GM13977 (cell line): ENCODE measurements at places on chromosomes 1 and 21.
A peak's percentile ranks its signal among the peaks of the same experiment; 100 is the strongest.

DNA sequence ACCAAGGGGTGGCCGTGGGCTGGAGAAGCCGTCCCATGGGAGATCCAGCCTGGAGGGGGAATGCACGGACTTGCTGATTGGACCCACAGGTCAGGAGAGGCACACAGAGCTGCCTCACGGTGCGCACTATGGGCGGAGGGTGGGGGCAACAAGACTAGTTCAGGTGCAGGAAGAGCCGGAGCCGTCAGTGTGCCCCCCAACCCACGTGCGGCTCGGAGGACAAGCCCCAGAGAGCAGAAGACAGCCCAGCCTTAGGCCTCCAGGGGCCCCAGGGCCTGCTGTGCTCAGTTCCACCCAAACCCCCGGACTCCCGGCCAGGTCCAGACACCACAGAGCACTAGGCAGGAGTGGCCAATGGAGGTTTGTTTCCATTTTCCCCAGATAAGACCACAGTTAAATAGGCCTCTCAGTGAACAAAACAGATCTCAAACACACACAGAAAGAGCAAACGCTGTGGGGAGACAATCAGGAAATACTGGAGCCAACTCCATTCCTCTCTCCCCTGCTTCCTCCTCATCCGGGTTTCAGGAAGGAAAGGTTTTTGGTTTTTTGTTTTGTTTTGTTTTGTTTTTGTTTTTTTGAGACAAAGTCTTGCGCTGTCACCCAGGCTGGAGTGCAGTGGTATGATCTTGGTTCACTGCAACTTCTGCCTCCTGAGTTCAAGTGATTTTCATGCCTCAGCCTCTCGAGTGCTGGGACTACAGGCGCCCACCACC, 84.2 kb downstream of the ADSS2 start:
- DNase-seq, result no peak

DNA sequence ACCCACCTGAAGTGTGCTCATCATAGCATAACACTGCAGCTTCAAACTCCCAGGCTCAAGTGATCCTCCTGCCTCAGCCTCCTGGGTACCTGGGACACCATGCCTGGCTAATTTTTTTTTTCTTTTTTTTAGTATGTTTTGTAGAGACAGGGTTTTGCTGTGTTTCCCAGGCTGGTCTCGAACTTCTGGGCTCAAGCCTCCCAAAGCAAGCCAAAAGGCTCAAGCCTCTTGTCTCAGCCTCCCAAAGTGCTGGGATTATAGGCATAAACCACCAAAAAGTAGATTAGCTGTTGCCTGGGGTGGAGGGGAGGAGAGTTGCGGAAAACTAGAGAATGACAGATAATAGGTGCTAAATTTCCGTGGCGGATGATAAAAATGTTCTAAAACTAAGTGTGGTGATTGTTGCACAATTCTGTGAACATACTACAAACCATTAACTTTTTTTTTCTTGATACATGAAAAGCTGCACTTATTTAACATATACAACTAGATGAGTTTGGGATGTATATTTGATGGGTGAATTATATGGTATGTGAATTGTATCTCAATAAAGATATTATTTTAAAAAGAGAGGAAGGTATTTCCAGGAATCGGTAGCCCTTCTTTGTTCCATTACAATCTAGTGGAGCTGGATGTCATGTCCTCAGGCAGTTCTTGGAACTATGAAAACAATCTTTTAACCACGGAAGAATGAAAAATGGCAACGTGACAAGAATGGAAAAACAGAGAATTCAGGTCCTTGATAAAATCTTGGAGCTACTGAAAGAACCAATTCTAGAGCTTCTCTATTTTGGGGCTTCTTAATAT, 27.3 kb upstream of the MED18 start:
- DNase-seq, result no peak

GRCh38 chr1:221337106-221337505, 404.8 kb downstream of the DUSP10 start:
- no peak for DNase-seq

DNA sequence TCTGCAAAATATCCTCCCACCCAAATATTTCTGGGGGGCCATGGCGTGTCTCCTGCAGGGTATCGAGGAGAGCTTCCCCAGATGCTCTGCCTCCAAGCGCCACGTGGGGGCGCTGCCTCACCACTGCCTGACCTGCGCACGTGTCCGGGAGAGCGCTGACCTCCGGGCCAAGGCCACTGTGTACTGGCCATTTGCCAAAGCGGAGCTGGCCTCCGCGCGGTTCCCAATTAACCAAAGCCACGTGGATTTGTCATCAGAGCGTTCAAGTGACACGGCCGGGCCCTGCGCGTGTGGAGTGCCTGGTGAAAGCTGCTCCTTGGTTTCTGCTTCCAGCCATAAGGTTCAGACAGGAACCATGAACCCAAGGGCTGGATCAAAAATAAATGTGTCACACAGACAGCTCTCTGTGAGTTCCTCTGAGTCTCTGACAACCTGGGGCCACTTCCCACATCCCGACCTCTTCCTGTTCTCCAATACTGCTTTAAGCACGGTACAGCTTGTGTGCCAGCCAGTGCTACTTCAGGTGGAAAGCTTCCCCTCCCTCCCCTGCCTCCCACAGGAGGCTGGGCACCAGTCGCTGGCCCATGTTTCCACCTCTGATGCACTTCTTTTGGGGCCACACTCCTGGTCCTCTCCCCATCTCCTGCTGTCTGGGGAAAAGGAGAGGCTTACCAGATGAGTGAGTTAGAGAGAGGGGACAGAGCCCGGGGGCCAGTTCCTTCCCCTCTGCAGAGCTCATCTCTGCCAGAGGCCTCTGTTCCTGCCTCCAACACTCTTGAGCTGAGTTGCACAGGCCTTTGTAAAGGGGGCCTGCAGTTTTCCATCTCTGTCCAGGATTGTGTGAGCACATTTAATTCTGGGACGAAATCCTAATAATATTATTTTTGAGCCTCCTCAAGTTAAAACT, 26.1 kb downstream of the ZP4 start:
- DNase-seq, result peak; percentile 45

DNA sequence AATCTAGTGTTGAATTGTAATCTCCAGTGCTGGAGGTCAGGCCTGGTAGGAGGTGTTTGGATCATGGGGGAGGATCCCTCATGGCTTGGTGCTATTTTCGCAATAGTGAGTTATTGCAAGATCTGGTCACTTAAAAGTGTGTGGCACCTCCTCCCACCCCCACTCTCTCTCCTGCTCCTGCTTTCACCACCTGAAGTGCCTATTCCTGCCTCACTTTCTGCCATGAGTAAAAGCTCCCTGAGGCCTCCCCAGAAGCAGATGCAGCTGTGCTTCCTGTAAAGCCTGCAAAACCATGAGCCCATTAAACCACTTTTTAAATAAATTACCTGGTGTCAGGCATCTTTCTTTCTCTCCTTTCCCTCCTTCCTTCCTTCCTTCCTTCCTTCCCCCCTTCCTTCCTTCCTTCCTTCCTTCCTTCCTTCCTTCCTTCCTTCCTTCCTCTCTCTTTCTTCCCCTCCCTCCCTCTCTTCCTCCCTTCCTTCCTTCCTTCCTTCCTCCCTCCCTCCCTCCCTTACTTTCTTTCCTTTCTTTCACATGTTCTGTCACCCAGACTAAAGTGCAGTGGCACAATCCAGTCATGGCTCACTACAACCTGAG, 172.4 kb downstream of the C1orf21 start:
- DNase-seq, result no peak

- no peak for DNase-seq
Observed at GRCh38 chr1:51789342-51789741, 89.2 kb downstream of the NRDC start.

DNA sequence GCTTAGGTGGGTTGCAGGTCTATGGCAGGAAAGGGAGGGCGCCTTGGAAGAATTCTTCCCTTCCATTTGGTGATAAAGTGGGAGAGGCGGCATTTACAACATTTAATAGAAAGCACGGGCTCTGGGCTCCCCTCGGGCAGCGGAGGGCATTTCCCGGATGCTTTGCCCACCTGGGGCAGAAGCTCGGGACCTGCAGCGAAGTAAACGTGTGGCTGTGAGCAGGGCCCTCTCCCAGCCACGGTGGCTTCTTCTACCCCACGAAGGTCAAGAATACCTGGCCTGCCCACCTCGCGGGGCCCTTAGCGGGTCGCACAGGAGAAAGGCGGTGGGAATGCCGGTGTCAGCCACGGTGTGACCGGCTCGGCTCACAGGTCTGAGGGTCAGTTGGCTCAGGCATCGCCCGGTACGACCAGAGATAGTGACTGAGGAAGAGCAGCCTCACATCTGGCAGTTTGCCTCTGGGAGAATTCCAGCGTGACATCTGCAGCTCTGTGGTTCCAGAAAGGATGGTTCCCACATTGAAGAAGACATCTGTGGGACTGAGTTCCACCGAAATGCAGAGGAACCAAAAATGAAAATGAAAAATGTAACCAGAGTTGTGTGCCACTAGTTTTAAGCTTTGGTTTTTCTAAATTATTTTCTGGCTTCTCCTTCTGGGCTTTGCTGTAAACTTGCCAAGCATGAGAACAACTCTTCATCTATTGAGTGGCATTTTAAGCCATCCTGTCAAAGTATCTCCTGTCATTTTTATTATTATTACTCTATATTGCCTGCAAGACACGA, 720 bp upstream of the F3 start:
- DNase-seq, result peak; percentile 29

DNA sequence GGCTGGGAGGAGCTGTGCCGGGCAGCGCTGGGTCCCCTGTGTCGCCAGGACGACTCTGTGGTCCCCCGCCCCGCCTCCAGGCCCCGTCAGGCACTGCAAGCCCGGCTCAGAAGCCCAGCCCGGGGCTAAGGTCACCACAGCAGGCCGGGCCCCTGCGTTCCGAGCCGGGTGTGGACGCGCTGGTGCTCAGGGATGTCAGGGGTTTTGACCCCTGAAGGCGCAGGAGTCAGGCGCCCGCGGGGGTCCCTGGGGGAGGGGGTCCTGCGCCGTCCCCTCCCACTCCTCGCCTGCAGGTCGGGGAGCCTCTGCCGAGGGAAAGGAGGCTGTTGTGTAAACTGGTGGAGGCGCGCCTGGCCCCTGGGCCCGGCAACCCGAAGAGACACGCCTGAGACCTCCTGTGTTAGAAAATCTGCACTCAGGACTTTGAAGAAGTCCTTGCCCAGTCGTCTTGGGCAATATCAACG, 23.7 kb upstream of the TMEM54 start:
- no peak for DNase-seq

DNA sequence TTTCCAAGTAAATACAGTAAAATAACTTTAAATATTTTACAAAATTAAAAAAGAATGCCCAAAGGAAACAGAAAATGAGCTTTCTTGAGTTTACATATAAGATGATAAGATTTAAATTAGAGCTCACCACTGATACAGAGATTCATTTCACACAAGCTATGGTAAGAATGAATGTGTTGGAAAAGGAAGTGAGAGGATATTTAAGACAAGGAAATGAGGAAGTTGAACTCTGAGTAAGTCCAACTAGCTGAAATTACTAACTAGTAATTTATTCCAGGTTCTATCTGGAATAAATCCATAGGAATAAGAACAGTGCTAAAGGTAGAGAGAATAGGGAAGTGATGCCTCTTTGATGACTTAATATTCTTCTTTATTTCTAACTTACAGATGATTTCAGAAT, 42.4 kb downstream of the FNBP1L start:
- DNase-seq, result no peak

DNA sequence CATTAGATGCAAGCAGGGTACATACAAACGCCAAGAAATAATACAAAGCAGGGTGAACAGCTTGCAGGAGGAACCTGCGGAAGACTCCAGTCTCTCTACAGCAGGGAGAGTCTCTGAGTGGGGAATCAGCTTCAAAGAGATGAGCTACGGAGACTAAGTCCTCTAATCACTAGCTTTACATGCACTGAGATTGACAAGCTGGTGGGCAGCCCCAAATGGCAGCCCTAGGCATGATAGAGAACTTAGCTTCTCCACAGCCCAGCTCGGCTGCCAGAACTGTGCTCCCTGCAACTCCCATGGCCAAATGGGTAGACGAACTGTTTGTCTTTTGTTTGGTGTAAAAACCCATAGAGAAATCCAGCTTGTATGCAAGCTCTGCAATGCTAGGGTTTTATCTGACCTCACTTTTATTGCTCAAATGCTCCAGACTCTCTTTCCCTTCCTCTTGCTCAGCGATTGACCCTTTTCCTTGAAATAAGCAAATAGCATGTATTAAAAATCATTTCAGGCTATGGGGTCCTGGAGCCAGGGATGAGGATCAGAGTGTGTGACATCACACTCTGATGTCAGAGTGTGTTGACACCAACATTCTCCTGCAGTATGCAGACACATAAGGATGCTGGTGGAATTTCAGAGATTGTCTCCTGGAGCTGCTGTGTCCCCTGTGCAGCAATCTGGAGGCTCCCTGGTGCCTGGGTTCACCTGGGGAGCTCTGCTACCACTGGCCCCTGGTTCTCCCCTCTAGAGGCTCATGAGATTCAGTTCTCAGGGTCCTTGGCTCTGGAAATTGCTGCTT, 238.5 kb downstream of the TTLL7 start:
- DNase-seq, result no peak

GRCh38 chr1:231016966-231017365, 23.1 kb downstream of the FAM89A start:
- DNase-seq, result no peak

DNA sequence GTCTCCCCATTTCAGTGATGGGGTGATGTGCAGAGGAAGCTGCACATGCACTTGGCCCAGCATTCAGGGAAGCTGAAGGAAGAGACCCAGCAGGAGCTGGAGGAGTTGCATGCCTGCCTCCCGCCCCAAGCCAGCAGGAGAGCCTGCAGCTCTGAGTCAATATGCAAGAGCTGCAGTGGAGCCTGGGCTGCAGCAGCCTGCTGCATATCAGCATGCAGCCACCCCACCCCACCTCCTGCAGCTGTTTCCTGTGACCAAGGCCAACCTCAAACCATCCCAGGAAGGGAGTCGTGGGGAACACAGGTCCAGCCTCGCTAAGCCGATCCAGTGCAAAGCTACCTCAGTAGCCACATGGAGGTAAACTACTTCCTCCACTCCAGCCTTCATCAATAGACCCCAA, 18.9 kb downstream of the AGT start:
- DNase-seq, result no peak

GRCh38 chr1:1082239-1082775, 8.2 kb upstream of the RNF223 start:
- no peak for DNase-seq

GRCh38 chr1:243806310-243806709, 43.7 kb downstream of the AKT3 start:
- DNase-seq, result no peak

GRCh38 chr1:203028067-203028783, 1.9 kb downstream of the PPFIA4 start:
- DNase-seq, result peak; percentile 3

DNA sequence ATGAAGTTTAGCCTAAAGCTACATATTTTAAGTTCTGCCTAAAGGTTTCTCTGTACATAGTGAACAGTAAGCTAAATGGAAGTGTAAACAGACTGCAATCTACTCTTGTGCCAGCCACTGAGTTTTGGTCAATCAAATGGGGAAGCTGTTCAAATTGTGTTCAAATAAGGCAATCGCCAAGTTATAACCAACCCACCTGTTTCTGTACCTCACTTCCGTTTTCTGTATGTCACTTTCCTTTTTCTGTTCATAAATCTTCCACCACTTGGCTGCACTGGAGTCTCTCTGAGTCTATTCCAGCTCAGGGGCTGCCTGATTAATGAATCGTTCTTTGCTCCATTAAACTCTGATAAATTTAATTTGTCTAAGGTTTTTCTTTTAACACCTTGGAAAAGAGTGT, 10.8 kb upstream of the THEM4 start:
- DNase-seq, result no peak

GRCh38 chr1:197399755-197400521, 131.9 kb downstream of the CRB1 start:
- peak; percentile 23 for DNase-seq
